ENCODE measurements at places on chromosomes 11 and 22. TPM values are rescaled to one million over a fixed set of nuclear protein-coding genes. Genes with fewer than 3 reads are reported as not detected.

- no peaks in the 10 kb centered on the region for H3K4me1 ChIP-seq
- DNase-seq, result no peak
- peaks cover 85% of the 10 kb centered on the region for H3K36me3 ChIP-seq
- no peak overlapping the region for H3K27ac ChIP-seq
These were observed 64.9 kb downstream of the DEPDC5 start for GRCh38 chr22:31818481-31819392.

- H3K4me1 ChIP-seq, result no peaks in the 10 kb centered on the region
- no peaks in the 10 kb centered on the region for H3K27me3 ChIP-seq
- H3K36me3 ChIP-seq, result no peaks in the 10 kb centered on the region
- no peak for DNase-seq
- H3K27ac ChIP-seq, result no peak overlapping the region
These were observed 35.0 kb downstream of the PPARA start for GRCh38 chr22:46185283-46185682.

DNA sequence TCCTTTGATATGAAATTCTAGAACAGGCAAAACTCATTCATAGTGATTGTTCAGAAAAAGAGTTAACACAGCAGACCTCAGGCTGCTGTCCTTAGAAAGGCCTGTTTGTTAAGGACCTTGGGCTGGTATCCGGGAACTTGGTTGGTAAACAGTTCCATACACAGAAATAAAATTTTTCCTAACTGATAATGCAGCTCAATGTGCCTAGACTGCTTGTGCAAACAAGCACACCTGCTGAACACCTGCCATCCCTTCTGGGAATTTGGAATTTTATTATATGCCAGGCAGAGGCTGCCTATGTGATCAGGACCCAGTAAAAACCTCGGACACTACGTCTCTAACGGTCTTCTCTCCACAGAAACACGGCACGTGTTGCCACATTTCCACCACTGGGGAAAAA, 11.5 kb downstream of the THAP12 start:
- peaks cover 11% of the 10 kb centered on the region for H3K36me3 ChIP-seq
- no peaks in the 10 kb centered on the region for H3K27me3 ChIP-seq
- H3K4me3 ChIP-seq, result no peak overlapping the region
- DNase-seq, result no peak
- no peak overlapping the region for H3K27ac ChIP-seq
- H3K4me1 ChIP-seq, result no peaks in the 10 kb centered on the region

GRCh38 chr22:45631140-45631840, 40.3 kb upstream of the ATXN10 start:
- no peaks in the 10 kb centered on the region for H3K27me3 ChIP-seq
- H3K27ac ChIP-seq, result no peak overlapping the region
- H3K4me3 ChIP-seq, result no peak overlapping the region
- peak; percentile 82 for DNase-seq
- H3K36me3 ChIP-seq, result no peaks in the 10 kb centered on the region
- no peaks in the 10 kb centered on the region for H3K4me1 ChIP-seq

GRCh38 chr22:37243402-37244113, 511 bp downstream of the RAC2 start:
- H3K4me3 ChIP-seq, result no peak overlapping the region
- H3K4me1 ChIP-seq, result peaks cover 5% of the 10 kb centered on the region
- H3K36me3 ChIP-seq, result no peaks in the 10 kb centered on the region
- no peak overlapping the region for H3K27ac ChIP-seq

DNA sequence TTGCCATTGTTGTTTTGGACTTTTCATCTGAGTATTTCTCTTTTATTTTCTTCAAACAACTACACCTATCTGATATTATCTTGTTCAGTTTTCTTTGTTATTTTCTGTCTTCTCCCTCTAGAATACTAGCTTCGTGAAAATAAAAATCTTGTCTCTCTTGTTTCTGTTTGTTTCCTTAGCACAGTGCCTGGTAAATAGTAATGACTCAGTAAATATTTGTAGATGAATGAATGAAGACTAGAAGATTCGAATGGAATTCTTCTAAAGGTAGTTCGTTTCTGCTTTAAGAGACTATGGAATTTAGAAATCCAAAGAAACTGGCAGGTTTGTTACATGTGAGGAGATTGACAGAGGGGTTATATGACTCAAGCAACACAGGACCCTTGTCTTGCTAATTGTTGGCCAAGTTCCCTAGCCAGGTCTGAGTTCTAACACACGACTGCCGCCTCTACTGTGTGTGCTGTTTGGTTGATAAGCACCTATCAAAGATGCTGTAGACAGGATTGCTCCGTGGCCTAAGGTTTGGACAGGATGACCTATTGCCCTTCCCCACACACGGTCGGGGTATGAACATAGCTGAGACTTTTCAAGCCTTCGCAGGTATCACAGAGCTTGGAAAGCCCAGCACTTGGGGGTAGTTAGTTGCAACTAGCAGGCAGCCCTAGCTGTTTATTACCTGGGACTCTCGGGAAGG, 831 bp upstream of the TMEM135 start:
- H3K27me3 ChIP-seq, result no peaks in the 10 kb centered on the region
- no peak for DNase-seq
- peak overlapping the region; percentile 85 for H3K27ac ChIP-seq
- peaks cover 12% of the 10 kb centered on the region for H3K36me3 ChIP-seq
- peaks cover 8% of the 10 kb centered on the region for H3K4me1 ChIP-seq

- peaks cover 4% of the 10 kb centered on the region for H3K4me1 ChIP-seq
- peaks cover 28% of the 10 kb centered on the region for H3K27me3 ChIP-seq
- DNase-seq, result peak; percentile 87
- H3K4me3 ChIP-seq, result no peak overlapping the region
- H3K36me3 ChIP-seq, result peaks cover 5% of the 10 kb centered on the region
- H3K27ac ChIP-seq, result no peak overlapping the region
These were observed 3.2 kb downstream of the SEZ6L start for GRCh38 chr22:26172389-26172990.

DNA sequence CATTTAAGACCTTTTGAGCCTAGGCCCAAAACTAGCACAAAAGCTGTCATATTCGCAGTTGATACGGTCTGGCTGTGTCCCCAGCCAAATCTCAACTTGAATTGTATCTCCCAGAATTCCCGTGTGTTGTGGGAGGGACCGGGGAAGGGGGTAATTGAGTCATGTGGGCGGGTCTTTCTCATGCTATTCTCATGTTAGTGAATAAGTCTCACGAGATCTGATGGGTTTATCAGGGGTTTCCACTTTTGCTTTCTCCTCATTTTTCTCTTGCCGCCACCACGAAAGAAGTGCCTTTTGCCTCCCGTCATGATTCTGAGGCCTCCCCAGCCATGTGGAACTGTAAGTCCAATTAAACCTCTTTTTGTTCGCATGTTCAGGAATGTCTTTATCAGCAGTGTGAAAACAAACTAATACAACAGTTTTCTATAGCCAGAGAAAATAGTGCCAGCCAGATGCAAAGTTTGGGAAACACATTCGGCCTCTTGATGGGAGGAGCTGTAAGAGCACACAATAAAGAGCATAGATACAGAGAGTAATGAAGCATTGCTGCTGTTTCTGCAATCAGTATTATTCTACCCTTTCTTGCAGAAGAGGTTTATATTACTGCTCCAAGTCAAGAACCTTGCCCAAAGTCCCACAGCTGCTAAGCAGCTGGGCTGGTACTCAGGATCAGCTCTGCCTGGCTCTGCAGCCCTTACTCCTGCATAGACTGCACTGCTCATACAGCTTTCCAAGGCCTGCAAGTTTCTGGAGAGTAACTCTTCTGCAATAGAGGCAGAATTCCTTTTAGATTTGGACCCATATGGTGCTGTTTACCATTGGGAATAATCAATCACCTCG, 2.0 kb upstream of the ZNF195 start:
- H3K4me1 ChIP-seq, result peaks cover 3% of the 10 kb centered on the region
- H3K4me3 ChIP-seq, result peak overlapping the region; percentile 78
- peaks cover 43% of the 10 kb centered on the region for H3K36me3 ChIP-seq
- H3K27me3 ChIP-seq, result no peaks in the 10 kb centered on the region
- no peak overlapping the region for H3K27ac ChIP-seq
- peak; percentile 76 for DNase-seq

- H3K27me3 ChIP-seq, result no peaks in the 10 kb centered on the region
- no peaks in the 10 kb centered on the region for H3K36me3 ChIP-seq
- H3K27ac ChIP-seq, result no peak overlapping the region
- no peaks in the 10 kb centered on the region for H3K4me1 ChIP-seq
- DNase-seq, result peak; percentile 12
These were observed 40.0 kb upstream of the SEPTIN5 start for GRCh38 chr22:19674129-19674928.

GRCh38 chr11:2585566-2586086, 114.2 kb downstream of the KCNQ1OT1 start:
- H3K27me3 ChIP-seq, result peaks cover 24% of the 10 kb centered on the region
- H3K4me1 ChIP-seq, result no peaks in the 10 kb centered on the region
- H3K4me3 ChIP-seq, result no peak overlapping the region
- no peak for DNase-seq
- H3K36me3 ChIP-seq, result no peaks in the 10 kb centered on the region

The ADSL gene
- total RNA-seq, result 118 TPM

The FZD4 gene
- 52.1 TPM for total RNA-seq

The MUC6 gene
- total RNA-seq, result 0.20 TPM
